Islet precursor cell (in vitro differentiated cells): ENCODE measurements at places on chromosomes 4 and X.

DNA sequence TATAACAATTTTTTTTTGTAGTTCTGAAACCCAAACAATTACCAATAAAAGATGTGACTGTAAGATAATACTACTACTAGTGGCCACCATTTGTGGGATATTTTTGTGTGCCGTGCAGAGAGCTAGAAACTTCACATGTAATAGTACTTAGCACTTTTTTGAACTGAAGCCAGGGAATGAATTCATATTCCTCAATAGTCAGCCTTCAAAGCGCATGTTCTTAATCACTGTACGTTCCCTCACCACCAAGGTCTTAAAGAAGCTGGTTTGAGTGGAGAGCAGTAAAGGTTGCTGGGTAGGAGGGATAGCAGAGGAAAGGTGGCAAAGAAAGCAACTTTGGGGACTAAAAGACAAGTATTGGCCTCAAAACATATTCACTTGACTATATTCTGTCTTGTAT, 9.6 kb upstream of the RUFY3 start:
- DNase-seq = no peak

DNA sequence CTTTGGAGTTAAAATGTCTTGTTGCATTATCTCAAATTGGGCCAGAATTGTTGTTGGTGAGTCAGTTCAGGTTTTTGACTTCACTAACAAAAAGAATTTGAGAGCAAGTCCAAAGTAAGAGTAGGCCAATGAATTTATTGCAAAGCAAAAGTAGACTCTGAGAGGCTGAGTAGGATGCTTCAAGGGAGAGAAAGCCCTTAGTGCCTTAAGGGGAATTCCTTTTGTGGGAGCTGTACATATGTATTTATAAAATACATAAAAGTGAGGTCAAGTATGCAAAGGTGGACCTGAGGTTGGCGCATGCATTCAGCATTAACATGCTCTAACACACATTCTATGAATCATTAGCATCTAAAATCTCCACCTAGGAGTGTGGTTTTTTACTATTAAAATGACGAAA, 565.4 kb downstream of the GRXCR1 start:
- DNase-seq = no peak

DNA sequence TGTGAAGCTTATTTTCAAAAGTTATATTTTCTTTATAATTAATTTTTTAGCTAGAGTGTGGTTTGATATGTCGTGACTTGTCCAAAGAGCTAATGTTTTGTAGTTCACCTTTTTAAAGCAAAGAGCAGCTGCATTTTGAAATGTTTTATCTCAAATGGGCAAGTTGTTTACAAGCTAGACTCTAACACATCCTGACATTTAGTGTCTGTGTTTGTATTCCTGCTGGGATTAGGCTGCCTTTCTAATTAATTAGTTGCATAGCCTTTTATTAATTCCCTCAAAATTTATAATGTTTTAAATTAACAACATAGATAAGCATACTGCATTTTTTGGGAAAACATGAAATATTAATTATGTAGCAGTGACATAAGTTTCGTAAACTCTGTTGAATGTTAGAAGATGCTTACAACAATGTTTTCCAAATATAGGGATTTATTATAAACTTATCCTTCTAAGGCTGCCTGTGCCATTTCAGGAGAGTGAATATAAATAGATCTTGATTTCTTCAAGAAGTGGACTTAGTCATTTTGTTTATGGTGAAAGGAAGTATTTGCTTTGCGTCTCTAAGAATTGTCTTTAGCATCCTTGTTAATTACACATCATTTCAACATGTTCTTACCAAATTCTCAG, 37.7 kb upstream of the NUDT6 start:
- DNase-seq = no peak

DNA sequence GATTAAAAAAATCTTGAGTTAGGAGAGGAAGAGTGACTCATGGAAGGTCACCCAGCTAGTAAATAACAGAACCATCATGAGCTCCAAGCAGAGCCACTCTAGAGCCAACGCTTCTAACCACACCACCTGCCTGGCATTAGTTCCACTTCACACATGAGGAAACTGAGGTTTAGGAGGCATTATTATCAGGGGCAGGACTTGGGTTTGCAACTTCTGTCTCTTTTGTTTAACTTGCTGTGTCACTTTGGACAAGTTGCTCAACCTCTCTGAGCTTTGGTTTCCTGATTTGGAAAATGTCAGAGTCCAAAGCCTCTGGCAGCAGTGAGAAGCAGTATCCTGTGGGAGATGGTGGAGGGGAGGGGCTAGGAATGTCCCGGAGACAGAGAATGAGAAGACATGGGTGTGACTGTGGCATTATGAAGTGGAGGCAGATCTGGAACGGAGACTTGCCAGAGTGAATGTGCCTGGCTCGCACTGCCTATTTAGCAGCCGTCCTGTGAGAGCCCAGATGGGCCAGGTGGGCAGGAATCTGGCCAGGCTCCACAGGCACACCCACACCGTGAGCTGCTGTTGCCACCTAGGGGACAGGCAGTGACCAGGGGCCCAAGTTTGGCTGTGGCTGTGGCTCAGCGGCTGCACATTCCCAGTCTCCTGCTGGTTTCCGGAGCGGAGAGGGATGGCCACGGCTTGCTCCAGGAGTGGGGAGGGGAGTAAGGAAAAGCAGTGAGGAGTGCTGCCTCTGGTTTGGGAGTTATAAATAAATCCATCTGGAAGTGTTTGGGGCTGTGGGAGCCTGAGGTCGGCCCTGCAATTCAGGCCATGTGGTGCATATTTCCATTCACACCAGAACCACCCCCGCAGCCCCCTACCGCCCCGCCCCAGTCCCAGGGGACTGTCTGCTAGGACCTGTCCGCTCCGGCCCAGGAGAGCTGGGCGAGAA, 93.4 kb downstream of the NHSL2 start:
- DNase-seq = peak; percentile 87

DNA sequence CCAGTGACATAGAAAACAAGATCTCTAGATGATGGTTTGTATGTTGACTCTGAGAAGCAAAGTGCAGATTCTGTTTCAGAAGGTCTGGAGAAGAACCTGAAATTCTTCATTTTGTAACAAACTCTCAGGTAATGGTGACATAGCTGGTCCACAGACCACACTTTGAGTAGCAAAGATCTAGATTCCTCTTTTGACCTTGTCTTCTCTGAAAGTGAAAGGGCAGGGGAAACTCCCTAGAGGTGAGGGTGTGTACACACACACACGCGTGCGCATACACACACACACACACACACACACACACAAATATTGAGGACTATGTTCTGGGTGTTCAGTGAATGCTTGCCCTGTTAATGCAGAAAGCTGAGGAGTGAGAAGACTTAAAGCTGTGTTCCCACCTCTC, 110.1 kb downstream of the NHSL2 start:
- peak; percentile 6 for DNase-seq

- peak; percentile 81 for DNase-seq
Observed at GRCh38 chr4:168318266-168318895, at the start of gene DDX60. TSS of gene DDX60 (minus strand) at chr4:168318752. CDS start at chr4:168311259, 7,493 bp downstream.

DNA sequence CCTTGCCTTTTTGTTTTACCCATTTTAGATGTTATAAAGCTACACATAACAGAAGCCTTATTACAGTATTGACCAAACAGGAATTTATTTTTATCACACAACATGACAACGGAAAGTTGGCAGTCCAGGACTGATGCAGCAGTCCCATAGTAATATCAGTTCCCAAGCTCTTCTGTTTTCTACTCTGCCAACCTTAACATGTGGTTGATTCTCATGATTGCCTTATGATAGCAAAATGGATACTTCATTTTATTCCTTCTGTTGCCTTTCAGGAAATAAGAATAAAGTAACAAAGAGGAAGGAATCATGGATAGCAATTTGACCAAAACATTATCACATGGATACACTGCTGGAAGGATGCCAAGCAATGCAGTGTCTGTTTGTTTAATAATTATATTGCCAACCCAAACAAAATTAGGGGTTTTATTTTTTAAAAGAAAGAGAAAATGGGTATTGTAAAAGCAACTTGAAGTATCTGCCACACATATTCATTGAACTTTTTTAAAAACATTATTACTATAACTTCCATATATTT, 275.7 kb downstream of the STPG2 start:
- DNase-seq = no peak

DNA sequence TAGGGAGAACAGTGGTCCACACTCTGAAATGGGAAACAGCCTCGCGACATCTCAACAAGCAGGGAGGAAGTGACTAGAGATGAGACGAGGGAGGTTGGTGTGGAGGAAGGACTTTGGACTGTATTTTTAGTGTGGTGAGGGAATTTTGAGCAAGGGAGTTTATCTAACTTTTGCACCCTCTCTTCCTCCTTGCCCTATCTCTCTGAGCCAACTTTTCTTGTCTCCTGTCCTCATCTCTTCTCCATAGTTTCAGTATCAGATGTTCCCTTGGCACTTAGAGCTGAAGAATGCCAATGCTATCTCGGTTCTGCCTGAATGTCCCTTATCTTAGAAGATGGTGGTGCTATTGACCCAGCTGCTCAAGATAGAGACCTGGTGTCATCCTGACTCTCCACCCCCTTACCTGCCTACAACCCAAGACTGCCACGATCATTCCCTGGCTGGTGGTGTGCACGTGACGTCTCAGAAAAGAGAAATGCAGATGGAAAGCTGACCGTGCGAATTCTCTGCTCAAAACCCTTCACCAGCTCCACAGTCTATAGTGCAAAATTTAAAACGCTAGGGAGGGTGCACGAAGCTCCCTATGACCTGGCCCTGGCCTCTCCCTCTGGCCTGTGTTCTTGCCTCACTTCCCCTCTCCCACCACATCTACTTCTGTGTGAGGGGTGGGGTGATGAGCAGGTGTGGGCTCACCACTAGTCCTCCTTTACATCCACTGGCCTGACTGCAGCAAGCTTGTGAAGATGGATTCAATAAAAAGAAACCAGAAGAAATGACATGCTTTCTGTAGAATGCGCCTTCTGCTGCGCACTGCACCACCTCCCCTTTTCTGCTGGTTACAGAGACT, 20.9 kb downstream of the MPP1 start:
- DNase-seq = no peak

GRCh38 chr4:92060333-92060732, 243.4 kb upstream of the GRID2 start:
- no peak for DNase-seq

DNA sequence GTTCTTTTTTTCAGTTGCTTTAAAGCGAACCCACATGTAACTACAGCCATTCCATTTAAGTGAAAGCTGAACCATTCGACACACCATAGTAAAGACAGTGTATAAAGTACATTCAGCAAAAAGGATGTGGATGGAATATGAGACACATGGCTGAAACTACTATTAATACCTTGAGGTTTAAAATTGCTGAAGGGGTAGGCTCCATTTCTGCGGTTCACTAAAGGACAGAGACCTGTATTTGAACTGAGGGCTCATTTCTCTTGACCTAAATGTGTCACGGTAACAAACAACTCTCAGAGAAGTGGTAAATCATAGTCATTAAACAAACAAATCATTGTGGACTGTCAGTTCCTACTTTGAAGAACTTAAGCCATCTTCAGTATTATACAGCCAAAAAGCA, 1085.6 kb upstream of the TENM3 start:
- no peak for DNase-seq

- no peak for DNase-seq
Observed at GRCh38 chr4:138832563-138832962, 183.0 kb upstream of the NOCT start.

DNA sequence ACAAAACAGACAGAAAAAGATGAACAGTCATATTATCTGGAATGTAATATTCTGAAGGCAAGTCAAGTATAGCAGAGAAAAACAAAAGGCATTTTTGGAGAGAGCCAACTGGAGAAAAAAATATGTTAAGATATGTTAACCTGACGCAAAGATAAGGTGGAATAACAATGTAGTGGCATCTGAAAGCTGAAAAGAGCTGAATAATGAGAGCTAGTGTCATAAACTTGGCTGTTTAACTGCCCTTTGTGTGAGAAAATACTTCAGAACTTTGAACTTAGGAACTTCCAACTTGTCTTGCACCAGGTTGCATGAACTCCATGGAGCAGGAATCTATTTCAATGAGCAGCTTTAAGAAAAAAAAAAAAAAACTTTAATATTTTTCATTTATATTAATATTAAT, 32.9 kb downstream of the RAB33A start:
- no peak for DNase-seq

GRCh38 chrX:1385253-1386223, 6.4 kb downstream of the SLC25A6 start:
- DNase-seq = peak; percentile 47

- DNase-seq = no peak
Observed at GRCh38 chr4:163660636-163661035, 166.1 kb downstream of the TMA16 start.

- no peak for DNase-seq
Observed at GRCh38 chr4:14383652-14384051, 618.6 kb upstream of the CPEB2 start.

DNA sequence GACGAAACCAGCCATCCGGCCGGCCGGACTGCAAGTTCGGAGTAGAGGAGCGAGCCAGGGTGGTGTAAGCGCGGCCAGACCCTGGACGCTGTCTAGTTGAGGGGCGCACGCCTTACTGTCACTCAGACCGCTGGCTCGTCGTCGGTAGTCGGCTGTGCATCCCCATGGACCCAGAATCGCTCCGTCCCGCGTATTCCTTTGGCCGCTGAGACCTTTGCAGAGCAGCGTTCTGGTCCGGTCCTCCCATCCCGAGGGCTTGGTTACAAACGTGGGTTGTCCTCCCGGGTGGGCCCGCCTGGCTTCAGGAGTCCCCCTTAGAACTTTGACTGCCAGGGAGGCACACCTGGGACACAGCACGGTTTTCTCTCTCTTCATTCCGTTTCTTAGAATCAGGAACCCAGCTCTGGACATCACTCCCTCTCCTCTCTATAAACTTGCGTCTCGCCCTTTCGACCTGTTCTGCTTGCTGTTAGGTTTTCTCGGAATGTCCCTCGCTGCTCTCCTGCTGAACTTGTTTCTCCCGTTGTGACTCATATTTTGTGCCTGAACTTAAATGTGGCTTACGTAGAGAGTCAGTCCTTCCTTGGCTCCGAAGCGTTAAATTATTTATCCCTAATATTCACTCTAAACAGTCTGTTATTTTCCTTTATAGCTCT, 672 bp downstream of the PGM2 start:
- peak; percentile 78 for DNase-seq

- DNase-seq = peak; percentile 60
Observed at GRCh38 chrX:17405225-17405969, 30.4 kb downstream of the NHS start.

GRCh38 chr4:158796370-158797140, 27.7 kb downstream of the FNIP2 start:
- DNase-seq = no peak

- no peak for DNase-seq
Observed at GRCh38 chr4:107333518-107333917, 297.4 kb upstream of the DKK2 start.
